ENCODE measurements at places on chromosomes 1 and 21.
A peak's percentile ranks its signal among the peaks of the same experiment; 100 is the strongest.

- DNase-seq, result no peak
Measured at GRCh38 chr1:153210206-153210605, 7.0 kb downstream of the LELP1 start.

- DNase-seq, result no peak
Measured at GRCh38 chr1:113396585-113396984, 6.3 kb downstream of the MAGI3 start.

GRCh38 chr1:29698626-29699025 is 462.3 kb downstream of the PTPRU start:
- DNase-seq, result no peak

DNA sequence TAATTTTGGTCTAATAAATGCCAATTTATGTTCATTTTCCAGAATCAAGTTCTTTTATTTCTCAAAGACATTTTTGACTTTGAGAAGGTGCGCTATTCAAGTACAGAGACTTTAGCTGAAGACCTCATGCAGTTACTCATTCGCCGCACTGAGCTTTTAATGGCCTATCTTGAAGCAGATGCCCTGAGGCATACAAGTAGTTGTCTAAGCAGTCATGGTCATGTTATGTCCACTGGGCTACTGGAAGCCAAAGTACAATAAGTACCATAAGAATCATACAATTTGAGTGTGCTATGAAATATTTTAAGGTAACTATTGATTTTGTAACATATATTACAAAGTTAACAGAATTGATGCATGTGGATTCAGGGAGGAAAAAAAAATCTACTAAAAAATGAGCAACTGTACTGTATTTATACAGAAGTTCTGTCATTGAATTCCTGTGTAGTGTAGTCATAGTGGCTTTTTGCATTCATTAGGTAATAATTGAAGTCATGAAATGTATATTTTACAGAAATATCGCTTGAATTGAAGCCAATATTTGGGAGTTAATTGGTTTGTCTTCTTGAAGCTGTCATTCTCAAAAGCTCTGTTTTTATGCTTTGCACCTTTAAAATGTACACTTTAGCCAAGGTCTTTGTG is 13.5 kb upstream of the NEXN start:
- DNase-seq, result no peak

GRCh38 chr1:48017716-48018115 is 20.5 kb upstream of the TRABD2B start:
- no peak for DNase-seq

DNA sequence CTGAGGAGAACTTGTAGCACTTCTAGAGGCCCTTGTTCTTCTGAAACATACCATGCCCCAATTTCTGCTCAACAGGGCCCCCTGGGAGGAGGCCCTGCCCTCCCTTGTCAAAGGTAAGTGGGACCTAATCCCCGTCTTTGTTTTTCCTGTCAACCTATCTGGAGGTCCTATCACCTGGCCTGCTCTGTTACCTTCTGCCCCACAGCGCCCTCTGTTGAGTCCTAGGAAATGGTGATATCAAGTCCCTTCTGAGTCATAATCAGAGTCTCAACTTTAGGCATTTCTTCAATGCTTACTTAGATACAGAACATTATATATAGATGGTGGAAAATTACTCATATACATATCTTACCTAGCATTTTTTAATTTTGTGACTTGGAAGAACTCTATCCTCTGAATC is 28.2 kb upstream of the FCRL4 start:
- no peak for DNase-seq

DNA sequence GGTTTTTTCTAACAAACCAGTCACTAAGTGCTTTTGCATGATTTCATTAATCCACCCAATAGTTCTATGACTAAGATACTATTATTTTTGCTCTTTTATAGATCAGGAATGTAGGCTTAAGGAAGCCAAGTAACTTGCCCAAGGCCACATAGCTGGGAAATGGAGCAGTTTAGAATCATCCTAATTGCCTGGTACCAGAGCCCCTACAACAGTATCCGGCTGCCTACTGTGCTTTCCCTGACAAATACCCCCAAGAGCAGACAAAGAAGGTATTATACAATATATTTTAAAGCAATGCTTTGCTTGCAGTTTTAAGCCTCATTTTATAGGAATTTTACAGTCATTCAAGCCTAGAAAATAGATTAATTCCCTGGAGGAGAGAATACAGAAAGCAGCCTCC is 45.5 kb upstream of the RASAL2 start:
- DNase-seq, result no peak

DNA sequence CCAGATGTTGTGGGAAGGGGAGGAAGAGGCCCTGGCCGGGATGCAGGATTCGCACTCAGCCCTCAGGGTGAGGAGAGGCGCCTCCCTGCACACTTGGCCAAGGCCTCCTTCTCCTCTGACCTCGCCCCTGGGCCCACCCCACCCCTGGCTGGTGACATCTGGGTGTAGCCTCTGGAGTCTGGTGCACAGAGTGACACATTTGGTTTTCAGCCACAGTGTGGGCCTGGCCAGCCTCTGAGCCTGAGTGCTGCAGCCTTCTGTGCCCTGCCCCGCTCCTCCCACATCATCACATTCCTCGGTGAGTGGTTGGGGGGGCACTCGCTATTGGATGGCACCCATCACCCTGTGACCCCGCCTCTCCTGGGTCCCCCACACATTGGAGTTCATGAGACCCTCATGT is 45.8 kb downstream of the PRDM16 start:
- no peak for DNase-seq

- DNase-seq, result no peak
Measured at GRCh38 chr1:154716011-154716410, 108.0 kb upstream of the ADAR start.

DNA sequence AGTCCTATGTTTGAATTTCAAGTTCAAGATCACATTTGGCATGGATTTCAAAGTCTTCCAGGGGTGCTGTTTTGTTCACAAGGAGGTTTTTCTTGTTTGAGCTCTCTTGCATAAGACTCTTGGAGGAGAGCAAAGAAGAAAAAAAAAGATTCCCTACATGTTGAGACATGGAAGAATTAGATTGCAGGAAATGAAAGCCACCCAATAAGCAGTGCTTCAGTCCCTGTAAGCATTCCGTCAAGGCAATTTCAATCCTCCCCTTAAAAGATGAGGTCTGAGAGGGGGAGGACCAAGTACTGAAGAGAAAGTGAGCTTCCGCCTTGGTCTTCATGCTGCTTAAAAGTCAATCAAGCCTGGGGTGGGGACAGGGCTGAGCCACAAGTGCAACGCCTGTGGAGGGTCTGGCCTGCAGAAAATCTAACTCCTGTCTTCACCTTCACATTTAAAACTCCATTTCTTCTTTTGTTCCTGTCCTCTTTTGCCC is 50.2 kb downstream of the LPAR3 start:
- DNase-seq, result no peak

- no peak for DNase-seq
Measured at GRCh38 chr1:86938450-86938849, 24.0 kb downstream of the HS2ST1 start.

DNA sequence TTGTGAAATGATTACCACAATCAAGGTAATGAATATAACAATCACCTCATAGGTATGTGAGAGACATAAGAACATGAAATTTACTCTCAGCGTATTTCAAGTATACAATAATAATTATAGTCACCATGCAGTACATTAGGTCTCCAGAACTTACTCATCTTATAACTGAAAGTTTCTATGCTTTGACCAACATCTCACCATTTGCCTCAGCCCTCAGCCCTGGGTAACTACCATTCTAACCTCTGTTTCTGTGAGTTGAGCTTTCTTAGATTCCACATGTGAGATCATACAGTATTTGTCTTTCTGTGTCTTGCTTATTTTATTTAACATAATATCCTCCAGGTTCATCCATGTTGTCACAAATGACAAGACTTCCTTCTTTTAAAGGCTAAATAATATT is 57.3 kb downstream of the AGO3 start:
- DNase-seq, result no peak

GRCh38 chr1:11485191-11485590 is 6.2 kb downstream of the DISP3 start:
- no peak for DNase-seq

DNA sequence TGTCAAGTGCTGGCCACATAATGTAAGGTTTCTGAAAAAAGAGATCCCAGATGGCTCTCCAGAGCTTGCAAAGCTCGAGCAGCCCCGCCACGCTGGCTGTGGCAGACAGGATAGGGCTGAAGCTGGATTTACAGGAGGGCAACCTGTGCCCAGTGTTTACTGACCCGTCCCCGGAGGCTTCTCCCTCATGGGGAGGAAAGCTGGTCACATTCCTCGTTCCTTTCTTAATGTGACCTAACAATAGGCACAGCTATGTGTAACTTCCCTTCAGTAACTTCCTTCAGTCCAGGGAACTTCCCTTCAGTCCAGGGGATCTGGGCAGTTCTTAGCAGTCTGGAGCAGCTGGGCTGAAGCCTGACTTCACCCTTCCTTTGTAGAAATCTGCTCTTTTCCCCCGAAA is 7.7 kb downstream of the SLFNL1 start:
- DNase-seq, result no peak

DNA sequence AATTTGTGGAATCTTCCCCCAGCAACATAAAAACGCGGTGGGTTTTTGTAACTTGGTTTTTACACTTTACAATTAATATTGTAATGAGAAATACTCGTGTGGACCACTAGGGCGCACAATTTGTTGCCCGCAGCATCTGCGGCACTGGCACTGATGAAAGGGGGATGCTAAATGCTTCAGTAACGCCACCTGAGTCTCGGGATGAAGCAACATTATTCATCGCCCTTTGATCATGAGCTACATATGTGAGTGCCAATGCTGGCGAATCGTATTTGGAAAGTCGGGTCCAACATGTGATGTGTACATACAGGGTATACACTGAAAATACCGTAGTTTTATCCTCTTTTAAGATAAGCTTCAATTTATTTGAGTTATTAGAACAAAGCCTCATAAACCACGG is 34.2 kb upstream of the COX20 start:
- DNase-seq, result no peak

GRCh38 chr1:175514387-175514953 is 228.9 kb downstream of the TNR start:
- peak; percentile 67 for DNase-seq

DNA sequence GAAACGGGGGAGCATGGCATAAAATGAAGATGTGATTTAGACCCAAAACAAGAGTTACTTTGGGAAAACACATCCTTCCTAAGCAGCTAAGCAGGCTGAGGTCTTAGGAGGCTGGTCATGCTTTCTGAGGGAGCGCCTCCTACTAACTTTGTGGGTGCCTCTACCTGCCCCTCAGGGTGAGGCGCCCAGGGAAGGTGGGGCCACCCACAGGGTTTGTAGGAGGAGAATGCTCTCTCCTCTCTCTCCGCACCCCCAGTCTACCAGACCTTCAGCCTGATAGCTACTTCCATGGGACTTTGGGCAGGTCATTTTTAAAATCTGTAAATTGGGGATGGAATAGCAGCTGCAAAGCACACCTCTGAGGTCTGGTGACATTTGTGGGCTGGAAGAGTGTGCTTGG is 23.8 kb downstream of the SLC27A3 start:
- no peak for DNase-seq

DNA sequence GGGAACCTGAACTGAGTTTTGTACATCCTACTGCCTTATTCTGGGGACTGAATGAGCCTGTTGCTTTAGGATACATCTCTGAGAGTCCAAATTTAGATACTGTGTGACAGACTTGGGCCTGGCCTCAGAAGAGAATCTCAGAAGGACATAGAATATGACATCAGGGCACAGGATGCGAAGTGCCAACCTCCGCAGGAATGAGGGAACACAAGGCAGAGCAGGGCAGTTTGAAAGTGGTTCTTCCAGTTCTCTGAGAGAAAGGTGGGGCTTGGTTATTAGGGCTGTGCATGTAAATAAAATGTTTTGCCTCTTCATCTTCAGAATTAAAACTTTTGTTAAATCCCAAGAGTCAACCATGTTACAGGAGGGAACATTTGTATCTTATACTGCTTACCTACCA is 23.1 kb downstream of the TRAF5 start:
- DNase-seq, result no peak

DNA sequence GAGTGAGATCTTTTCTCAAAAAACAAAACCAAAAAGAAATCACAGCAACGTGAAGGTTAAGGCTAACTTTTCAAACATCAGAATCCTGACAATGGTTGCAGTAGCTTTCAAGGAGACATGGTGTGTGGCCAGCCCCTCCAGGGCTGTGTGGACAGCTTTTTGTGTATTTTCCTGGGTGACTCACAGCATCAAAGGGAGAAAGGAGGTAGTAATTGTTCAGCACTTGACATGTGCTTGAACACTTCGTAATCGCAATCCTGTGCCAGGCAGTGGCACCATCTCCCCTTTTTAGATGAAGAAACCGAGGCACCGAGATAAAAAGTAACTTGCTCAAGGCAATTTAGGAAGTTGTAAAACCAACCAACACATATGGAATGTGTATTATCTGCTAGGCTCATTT is 10.3 kb downstream of the NBL1 start:
- DNase-seq, result no peak

DNA sequence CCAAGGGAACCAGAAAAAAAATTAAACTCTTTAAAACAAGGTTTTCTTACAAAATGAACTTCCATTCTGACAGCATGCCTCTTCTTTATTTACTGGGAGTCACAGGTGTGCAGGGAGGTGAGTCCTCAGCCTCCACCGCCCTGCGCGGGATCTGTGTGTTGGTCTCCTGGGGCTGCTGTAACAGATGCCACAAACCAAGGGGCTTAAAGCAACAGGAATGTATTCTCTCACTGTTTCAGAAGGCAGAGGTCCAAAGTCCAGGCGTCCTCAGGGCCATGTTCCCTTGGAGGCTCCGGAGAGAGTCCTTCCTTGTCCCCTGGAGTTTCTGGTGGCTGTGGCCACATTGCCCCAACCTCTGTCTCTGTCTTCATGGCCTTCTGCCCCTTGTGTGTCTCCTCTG is 123.6 kb upstream of the C1orf174 start:
- DNase-seq, result no peak

- no peak for DNase-seq
Measured at GRCh38 chr1:209879539-209879938, 51.8 kb downstream of the UTP25 start.

- no peak for DNase-seq
Measured at GRCh38 chr1:219227360-219228057, 53.8 kb downstream of the LYPLAL1 start.

GRCh38 chr21:38467374-38467773 is 30.9 kb downstream of the ERG start:
- peak; percentile 50 for DNase-seq

DNA sequence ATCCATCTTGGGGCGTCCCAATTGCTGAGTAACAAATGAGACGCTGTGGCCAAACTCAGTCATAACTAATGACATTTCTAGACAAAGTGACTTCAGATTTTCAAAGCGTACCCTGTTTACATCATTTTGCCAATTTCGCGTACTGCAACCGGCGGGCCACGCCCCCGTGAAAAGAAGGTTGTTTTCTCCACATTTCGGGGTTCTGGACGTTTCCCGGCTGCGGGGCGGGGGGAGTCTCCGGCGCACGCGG is 282 bp upstream of the SOD1 start:
- no peak for DNase-seq

- DNase-seq, result no peak
Measured at GRCh38 chr1:247337250-247337746, 5.6 kb upstream of the ZNF496 start.

- no peak for DNase-seq
Measured at GRCh38 chr1:230661976-230662375, 19.7 kb downstream of the COG2 start.
